Activated T-cell treated with anti-CD3 and anti-CD28 coated beads for 24 hours (primary cell): ENCODE measurements at places on chromosomes 5 and 9.

DNA sequence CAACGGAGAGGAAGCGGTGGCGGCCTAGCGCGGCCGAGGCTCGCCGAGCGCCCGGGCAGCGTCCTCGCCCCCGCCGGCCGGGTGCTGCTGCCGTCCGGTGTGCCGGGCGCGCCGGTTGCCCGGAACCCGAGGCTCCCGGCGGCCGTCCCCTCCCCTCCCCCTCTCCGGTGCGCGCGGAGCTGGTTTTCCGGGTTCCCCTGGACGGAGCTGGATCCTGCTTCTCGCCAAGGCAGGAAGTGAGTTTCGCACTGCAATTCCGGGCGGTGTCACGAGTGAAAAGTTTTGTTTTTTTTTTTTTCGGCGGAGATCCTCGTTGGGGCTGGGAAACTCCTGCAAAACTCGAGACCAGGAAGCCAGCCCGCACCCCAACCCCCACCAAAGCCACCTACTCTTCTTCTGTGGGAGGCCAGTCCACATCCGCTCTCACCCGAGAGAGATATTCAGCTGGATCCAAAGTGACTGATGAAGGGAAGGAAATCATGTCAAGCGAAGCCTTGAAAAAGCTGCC, at the start of gene ERBIN:
Gene ERBIN (plus strand): TSS at position 300 of the 508 bp plus-strand sequence. CDS start 66,144 bp downstream, outside the sequence.
- peak; percentile 60 for DNase-seq

DNA sequence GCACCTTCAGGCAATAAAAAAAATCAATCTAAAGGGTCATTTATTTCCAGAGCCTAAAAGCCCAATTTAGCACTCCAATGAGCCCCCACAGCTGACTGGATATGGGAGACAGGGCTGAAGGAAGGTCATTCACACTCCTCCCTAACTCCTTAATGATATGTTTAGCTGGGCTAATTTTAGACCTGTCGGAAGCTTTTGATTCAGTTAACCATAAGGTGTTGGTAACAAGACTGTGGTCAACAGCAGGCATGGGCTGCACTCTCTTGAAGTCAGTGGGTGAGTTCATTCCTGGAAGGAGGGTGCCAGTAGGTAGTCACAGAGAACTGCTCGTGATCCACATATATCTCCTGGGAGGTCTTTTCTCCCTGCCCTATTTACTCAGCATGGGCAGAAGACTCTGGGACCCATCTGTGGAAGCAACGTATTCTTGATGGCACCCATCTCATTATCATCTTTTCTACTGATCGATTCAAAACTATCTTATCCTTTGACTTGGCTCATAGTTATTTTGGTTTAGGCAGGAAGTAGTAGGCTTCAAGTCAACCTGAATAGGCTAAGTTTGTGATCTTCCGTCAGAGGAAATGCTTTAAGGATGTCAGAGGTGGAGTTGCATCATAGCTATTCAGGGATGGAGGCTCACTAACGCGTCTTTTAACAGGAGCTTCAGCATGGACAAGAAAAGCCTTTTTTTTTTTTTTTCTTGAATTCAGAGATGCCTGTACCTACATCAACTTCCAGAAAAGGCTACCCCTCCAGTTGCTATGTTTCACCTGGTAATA, 367.7 kb upstream of the SLC30A5 start:
- DNase-seq: no peak

DNA sequence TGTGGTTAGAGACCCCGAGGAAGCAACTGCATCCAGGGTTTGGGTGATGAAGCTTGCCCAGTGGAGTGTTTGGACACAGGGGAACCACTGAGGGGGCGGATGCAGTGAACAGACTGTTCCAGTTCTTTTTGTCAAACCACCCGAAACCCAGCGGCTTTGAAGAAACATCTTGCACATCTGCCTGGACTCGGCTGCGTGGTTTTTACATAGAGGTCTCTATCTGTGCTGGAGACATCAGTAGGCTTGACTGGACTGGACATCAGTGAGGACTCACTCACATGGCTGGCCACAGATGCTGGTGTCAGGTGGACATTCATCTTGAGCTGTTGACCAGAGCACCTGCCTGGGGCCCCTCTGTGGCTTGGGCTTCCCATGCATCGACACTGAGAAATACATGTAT, 15.3 kb upstream of the SPATA31E1 start:
- no peak for DNase-seq

GRCh38 chr9:134453776-134454475, 127.7 kb downstream of the RXRA start:
- DNase-seq: no peak

DNA sequence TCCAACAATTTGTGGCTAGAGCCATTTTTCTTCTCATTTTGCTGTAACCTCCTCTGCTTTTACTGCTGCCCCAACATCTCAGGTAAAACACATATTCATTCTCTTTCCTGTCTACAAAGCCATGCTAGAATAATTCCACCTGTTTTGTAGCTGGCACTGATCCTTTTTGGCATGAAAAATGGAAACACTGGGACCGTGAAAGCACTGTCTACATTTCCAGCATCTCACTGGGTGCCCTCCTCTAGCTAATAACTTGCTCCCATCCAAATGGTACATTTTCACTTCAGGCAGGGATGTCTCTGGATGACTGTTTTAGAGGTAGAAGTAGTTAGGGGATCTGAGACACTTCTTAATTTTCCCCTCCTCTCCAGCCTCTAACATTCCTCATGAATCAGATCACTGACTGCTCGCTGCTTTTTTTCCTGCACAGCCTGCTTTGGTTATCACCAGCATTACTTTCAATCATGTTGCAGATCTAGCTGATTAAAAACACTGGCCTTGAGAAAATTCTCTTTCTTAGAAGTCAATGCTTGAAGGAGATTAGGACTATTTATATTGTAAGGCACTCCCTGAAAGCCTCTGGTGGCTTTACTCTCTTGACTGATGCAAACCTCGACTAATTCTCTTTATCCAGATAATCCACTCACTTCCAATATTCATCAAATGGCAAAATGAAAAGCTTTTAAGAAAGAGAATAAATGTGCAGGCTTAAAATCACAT, 1312.6 kb upstream of the DMAC1 start:
- DNase-seq: no peak

DNA sequence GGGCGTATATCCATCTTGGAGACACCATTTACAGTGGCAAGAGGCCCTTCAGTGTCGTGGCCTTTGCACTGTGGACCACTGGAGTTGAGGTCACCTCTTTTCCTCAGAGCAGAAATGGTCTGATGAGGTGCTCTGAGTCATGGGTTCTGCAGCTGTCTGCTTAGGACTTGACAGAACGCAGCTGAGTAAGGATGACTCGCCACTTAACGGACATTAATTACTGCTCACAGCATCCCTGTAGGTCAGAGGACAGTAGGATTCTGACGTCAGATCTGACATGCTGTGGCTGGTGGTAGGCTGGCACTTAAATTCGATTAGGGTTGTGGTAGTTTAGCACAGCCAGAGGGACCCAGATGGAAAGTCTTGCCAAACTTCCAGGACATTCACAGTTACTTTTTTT, 479.4 kb downstream of the DMAC1 start:
- no peak for DNase-seq

GRCh38 chr5:41115281-41115680, 44.1 kb upstream of the MROH2B start:
- DNase-seq: no peak

GRCh38 chr5:32024751-32025150, 149.4 kb downstream of the GOLPH3 start:
- no peak for DNase-seq

DNA sequence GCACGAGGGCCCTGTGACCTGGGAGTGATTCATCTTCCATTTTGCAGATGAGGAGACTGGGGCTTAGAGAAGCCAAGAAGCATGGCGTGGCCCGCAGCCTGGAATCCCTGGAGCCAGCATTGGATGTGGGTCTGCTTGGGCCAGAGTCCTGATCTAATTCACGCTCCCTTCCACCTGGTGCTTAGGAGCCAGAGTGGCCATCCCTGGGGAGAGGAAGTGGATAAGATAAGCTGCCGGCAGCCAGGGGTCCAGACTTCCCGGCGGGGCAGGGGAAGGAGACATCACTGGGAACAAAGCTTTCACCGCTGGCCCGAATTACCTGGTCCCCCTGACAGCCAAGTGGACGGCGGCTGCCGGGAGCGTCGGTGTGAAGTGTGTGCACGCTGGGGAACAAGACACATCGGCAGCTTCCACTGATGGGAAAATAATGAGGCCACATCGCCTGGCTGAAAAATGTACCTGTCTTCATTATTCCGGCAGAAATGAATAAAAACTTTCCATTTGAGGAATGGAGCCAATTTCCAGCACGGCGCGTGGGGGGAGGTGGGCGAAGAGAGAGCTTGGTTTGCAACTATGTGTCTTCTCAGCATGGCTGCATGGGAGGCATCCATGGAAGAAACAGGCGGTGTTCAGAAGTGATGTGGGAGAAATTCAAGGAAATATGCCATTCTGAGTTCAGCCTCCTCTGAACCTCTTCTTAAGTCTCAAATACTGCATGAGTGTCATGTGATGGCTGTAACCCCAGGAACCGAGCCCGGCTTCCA, 78.5 kb downstream of the OLFM1 start:
- DNase-seq: no peak

- no peak for DNase-seq
These were observed 186.1 kb downstream of the FSTL4 start for GRCh38 chr5:133426264-133426663.

- DNase-seq: no peak
These were observed 1.9 kb downstream of the SPRY4 start for GRCh38 chr5:142322747-142323479.

- no peak for DNase-seq
These were observed 1.9 kb downstream of the RPS6 start for GRCh38 chr9:19378164-19378563.

GRCh38 chr9:22790329-22790728, 343.7 kb downstream of the DMRTA1 start:
- DNase-seq: no peak

GRCh38 chr9:15529566-15530324, 19.0 kb upstream of the PSIP1 start:
- DNase-seq: no peak

- no peak for DNase-seq
These were observed 1.1 kb upstream of the ANXA2R start for GRCh38 chr5:43041110-43041668.

DNA sequence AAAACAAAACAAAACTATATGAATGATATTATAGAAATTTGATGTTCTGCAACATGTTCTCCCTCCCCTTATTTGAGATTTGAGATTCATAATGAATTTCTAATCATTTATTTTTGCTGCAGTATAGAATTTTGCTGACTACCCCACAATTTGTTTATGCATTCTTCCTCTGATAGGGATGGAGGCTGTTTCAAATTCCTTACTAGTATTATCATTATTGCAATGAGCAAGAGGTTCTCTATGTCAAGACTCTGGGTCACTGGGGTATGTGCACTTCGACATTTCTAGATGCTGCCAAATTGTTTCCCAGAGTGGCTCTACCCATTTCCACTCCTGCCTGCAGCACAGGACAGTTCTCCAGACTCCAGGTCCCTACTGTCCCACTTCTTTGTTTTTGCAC, 54.9 kb upstream of the DAB2IP start:
- DNase-seq: no peak

DNA sequence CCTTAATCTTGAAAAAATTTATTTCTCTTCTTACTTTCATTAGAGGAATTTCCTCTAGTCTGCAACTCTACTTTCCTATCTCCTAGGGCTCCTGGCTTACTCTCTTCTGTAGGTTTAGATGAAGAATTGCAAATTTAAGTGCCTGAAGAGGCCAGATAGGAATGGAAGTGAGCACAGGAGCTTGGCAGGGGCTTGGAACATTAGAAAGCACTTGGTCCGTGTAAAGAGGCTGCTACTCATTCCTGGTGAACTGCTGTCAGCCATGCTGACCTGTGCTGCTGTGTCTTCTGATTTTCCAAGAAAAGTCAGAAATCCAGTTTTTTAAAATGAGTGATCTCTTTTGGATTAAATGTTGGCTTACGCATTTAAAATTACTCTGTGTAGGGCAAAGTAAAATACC, 210.9 kb upstream of the CLINT1 start:
- DNase-seq: no peak

- peak; percentile 56 for DNase-seq
These were observed 106.0 kb downstream of the PHF2 start for GRCh38 chr9:93682155-93682968.

GRCh38 chr5:139386050-139386438, 2.9 kb upstream of the SLC23A1 start:
- DNase-seq: no peak

DNA sequence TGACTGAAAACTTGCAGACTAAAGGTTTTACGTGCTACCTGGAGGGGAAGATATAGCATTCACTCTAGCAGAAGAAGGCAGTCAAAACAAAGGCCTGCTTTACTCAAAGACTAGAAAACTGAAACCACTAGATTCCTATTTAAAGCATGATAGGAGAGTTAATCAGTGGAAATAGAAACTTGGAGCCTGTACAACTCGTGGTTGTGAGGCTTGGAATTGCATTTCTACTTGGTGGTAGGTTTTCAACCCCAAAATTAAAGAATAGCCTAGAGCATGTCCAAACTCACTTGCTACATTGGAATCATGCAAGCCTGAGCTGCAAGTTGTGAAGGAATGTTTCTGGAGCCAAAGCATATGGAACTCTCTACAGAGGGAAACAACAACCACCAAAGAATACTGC, 1526.4 kb upstream of the NUDT12 start:
- DNase-seq: no peak

- no peak for DNase-seq
These were observed 85.0 kb upstream of the HRH2 start for GRCh38 chr5:175572886-175573285.

DNA sequence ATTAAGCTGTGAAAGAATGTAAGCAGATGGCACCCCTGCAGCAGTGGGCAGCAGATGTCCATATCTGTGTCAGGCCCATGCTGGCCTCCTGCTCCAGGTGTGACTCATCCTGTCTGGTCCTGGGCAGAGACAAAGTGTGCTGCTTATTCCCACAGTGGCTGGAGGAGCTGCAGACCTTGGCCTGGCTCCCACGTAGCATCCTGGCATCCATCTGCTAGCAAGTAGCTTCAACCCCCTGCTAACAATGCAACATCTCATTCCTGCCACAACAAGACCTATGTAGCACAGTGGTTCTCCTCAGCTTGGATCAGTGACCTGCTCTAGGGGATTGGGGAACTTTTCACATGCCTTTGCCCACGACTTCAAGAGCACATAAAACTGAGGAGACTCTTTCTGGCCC, 126.4 kb upstream of the SLC12A2 start:
- DNase-seq: no peak

GRCh38 chr9:1979741-1980367, 35.3 kb upstream of the SMARCA2 start:
- DNase-seq: no peak

DNA sequence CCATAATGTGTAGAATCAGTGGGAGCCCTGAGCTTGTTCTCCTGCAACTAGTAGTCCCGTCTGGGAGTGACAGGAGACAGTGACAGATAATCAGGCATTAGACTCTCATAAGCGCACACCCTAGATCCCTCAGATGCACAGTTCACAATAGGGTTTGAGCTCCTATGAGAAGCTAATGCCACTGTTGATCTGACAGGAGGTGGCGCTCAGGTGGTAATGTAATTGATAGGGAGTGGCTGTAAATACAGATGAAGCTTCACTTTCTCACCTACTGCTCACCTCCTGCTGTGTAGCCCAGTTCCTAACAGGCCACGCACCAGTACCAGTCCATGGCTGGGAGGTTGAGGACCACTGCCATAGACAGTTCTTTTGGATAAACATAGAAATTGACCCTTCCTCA, 188.7 kb downstream of the ROR2 start:
- DNase-seq: no peak

- no peak for DNase-seq
These were observed 211.6 kb downstream of the SLIT3 start for GRCh38 chr5:169089343-169089742.
